ENCODE measurements at places on chromosomes 6 and 20.

DNA sequence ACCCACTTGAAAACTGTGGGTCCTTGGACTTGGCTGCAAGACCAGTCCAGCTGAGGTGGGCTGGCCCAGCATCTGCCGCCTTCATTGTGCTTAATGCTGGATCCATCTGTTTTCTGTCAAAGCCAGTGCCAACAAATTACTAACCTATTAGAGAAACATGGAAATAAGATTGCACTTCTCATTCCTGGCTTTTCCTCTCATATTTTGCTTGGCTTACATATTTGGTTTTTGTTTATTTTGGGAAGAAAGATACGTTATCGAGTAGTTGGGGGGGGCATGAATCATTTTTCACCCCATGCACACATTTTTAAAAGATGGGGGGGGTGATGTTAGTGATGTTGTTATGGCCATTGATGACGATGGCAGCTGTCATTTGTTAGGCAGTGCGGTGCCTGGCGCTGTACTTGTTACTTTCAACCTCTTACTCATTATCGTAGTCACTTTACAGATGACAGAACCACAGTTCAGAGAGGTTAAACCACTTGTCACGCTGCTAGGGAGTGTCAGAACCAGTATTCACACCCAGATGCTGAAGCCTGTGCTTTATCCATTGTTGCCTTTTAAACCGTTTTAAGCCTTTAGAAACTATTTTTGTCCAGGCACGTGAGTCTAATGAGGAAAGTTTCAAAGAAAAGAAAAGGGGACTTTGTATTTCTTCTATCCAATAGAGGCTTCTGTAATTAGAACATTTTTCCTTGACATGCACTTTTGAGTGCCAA is 180.0 kb downstream of the TMEM242 start:
- peak; percentile 89 for DNase-seq

GRCh38 chr6:34610819-34611477 is 54.8 kb upstream of the SPDEF start:
- peak; percentile 66 for DNase-seq

DNA sequence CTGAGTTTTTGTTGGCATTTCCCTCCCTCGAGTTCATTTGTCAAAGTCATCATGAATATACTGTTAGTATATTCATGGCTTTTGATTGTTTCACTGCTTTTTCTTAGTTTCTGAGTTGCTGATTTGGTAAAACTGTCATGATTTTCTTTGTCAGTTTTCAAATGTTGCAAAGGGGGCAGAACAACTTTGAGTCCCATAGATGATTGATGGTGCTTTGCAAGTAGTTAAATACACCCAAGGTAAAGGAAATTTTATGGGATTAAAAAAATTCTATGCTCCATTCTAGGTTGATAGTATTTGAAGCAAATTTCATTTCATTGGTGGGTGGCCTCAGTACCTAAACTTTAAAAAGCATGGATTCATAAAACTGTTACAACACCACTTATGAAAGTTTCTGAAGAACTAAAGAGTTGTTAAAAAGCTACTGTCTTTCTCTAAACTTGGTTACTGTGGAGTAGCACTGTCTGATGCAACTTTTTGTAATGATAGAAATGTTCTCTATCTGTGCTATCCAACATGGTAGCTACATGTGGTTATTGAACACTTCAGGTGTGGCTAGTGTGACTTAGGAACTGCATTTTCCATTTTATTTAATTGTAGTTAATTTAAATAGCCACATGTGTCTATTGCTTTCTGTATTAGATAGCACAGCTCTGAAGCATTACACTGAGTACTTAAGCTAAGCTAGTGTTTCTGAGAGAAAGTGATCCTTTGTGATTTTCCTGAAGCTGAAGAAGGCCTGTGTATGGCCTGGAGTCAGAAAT is 153.6 kb downstream of the ZFAND3 start:
- DNase-seq = no peak

GRCh38 chr6:107161521-107161920 is 46.2 kb upstream of the BEND3 start:
- no peak for DNase-seq

GRCh38 chr6:116922853-116923548 is 46.0 kb downstream of the RFX6 start:
- no peak for DNase-seq

DNA sequence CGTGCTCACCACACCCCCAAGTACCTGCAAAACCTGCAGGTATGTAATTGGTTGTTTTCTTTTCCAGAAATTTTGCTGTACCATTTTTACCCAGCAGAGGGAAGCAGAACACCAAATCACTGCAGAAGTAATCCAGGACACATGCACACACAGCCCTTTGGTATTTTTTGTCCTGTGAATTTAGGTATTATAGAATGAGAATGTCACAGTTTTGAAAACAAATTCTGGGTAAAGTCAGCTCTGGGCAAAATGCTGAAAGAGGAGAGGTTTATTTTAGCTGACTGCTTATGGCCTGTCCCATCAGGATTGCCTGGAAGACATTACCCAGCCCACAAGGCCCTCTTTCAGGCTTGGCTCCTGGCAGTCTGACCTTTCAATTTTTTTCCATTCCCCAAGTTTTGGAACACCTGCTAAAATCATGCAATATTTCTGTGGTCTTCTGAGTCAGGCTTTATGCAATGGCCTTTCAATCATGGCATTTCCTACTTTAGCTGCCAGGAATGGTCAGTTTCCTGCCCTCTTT is 3.5 kb upstream of the EFHC1 start:
- no peak for DNase-seq

- DNase-seq = no peak
These were observed 459.8 kb upstream of the RUNX2 start for GRCh38 chr6:44868335-44868668.

DNA sequence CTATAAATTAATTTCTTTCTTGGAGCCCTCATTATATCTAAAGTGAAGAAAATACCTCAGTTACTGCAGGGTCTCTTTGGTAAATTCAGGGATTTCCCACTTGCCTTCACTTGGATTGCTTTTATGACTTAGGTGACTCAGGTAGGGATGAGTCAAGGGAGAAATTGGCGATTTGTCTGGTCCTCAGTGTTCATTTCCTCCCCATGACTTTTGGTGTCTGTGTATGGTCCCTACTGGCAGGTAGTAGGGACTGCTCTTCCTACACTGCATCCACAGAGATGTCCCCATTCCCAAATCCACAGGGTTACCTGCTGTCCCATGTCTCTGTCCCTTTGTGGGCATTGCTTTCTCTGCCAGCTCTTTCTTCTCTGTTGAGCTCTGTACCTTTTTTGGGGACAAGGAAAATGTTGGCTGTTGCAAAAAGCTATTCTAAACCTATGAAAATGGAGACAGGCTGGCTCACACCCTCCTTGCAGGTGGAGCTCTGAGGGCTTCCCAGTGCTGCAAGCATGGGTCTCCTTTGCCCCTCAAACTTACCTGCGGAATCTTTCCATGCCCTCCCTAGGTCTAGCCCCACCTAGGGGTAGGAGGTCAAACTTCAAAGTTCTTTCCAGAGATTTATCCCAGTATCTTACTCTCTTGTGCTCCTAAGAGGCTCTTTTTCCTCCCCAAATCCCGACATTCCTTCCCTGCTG is 211.9 kb downstream of the ZNF217 start:
- DNase-seq = no peak

- no peak for DNase-seq
These were observed 639 bp upstream of the PPIL1 start for GRCh38 chr6:36875250-36875633.

GRCh38 chr6:152296648-152297376 is 340.4 kb downstream of the SYNE1 start:
- DNase-seq = no peak

GRCh38 chr6:38239719-38240451 is 399.8 kb downstream of the BTBD9 start:
- DNase-seq = no peak

DNA sequence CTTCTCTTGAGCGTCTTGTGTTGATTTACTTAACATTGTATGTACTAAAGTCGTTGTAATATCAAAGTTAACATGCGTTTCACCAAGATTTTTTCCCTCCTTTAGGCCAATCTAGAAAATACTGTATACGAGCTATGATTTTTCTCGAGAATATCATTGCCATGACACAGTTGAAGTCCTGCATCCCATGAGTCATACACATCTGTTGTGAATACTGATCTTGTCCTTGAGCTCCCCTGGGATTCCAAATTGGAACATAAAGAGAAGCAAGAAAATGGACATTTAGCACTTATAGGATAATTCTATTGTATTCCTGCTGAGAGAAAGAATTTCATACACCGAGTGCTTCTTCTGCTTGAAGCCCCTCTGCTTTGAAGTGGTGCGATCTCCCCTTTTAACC is 109.6 kb downstream of the SLC35B3 start:
- DNase-seq = no peak

DNA sequence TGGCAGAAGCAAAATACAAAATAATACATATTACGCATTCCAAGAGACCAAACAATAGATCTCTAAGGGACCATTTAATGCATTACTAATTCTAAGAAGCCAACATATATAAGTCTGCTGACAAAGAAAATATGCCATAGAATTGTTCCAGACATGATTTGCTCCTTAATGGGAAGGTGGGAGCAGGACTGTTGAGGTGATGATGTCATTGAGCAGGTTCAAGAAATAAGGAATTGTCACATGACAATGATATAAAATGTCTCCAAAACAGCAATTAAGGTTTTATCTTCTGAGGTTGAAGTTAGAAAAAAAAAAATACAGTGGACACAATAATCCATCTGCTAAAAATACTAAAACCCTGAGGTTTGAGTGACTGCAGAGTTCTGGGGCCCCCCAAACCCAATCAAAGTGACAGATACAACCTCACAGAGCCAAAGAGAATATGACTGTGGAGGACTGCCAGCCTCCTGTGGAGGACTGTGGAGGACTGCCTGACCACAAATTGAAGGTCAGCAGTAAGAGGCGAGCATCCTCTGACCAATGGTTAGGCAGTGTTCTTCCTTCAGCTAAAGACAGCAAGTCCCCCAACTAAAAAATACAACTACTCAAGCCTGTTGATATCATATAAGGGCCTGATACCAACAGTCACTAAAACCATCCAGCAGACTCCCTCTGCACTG is 39.0 kb downstream of the TOMM6 start:
- DNase-seq = no peak

- DNase-seq = no peak
These were observed 45.8 kb downstream of the FOXP4 start for GRCh38 chr6:41591859-41592502.

- no peak for DNase-seq
These were observed 83.5 kb upstream of the ZNF184 start for GRCh38 chr6:27556406-27556805.

DNA sequence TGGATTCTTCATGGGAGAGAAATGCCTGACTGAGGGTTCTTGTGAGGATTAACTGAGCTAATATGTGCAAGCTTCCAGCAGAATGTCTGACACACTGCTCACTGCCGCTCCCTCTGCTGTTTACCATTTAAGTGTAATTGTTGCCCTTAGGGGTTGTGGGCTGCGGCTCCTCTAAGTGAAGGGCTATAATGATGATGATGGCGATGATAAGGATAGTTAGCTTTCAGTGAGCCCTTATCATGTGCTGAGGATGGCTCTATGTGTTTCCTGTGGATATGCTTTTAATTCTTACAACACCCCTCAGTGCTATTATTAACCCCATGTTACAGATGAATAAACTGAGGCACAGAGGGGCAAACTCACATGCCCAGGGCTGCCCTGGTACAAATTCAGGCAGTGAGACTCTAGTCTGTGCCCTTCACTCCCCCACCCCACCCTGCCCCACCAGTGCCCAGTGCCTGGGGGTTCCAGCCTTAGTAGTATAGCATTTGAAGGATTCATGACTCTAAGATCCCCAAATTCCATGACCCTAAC is 33.4 kb downstream of the TGM2 start:
- DNase-seq = no peak

Measured in retinal pigment epithelial cell (primary cell).